ENCODE measurements at places on chromosomes 4 and X. TPM values are rescaled to one million over a fixed set of nuclear protein-coding genes. Genes with fewer than 3 reads are reported as not detected.

The MAGEC1 gene
- not detected for total RNA-seq

The DAPP1 gene
- total RNA-seq, result 24.7 TPM

The ITGB1BP2 gene
- 1.4 TPM for total RNA-seq

The GAGE12J gene
- not detected for total RNA-seq

The BEX1 gene
- total RNA-seq, result not detected

The MTTP gene
- 0.27 TPM for total RNA-seq

The AMTN gene
- total RNA-seq, result not detected

DNA sequence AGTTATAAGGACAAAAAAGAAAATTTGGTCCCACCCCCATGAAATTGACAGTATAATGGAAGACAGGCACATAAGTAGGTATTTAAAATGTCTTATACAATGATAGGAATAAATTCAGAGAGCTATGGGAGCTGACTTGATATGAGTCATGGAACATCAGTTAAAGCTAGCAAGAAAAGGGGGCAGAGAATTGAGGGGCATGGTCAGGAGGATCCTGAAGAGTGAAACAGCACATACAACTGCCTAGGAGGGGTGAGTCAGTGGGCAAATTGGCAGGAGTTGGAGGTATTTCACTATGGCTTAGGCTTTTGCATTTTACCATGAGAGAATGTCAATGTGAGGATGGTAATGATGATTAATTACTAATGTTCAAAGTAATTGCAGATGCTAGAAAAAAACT lies 95.4 kb upstream of the BANK1 start:
- peak; percentile 21 for DNase-seq

DNA sequence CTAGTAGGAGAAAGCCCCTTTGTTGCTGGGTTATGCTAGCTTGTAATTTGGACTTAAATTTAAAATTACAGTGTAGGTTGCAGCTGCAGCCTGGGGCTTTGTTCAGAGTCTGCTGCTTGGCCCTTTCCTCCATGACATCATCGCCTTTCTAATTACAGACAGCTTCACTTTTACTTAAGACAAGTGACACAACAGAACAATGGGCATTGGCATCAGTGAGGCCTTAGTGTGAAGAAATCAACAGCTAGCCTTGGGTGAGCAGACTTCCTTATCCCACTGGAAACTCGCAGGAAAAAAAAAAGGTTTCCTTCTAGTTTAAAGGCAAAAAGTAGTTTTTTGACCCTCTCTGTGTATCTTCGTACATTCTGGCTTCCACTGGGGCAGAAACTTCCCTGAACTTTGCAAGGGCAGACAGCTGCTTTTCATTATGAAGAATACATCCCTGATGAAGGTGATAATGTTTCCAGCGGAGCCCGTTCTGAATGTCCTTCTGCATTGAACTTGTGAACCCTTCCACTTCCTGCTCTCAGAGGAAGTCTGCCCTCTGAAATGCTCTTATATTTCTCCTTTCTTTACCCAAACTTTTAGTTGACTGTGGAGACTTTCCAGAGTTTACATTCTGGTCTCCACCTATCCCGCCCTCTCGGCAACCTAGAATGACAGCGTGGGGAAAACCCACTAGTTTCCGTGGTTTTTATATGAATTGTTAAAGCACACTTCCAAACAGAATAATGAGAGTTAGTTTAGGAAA lies 123.2 kb upstream of the FAM9C start:
- DNase-seq, result peak; percentile 11

- DNase-seq, result no peak
These were observed 50.4 kb downstream of the DCTD start for GRCh38 chr4:182866746-182867145.

GRCh38 chr4:81485310-81485980 lies 13.7 kb upstream of the RASGEF1B start:
- no peak for DNase-seq

- DNase-seq, result no peak
These were observed 54.4 kb downstream of the KDM6A start for GRCh38 chrX:44927398-44927797.

DNA sequence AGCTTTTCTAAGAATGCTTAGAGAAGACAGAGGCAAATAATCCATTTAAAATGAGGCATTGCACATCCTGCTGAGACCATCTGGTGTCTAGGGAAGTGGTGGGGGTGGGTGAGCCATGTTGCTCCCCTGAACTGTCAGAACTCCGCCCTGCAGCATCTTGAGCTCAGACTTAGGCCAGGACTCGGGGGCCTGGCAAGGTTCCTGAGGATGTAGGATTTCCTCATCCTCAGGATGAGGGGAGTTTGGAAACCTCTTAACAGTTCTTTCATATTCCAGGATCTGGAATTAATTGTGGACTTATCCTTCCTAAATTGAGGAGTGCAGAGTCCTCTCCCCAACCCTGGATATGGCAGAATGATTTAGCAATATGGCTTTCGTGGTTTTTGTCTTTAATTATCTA lies 6.6 kb downstream of the TLL1 start:
- DNase-seq, result no peak

GRCh38 chr4:168919706-168920324 lies 90.2 kb downstream of the CBR4 start:
- DNase-seq, result no peak

- DNase-seq, result no peak
These were observed 4.4 kb upstream of the SRPX start for GRCh38 chrX:38225093-38225492.

GRCh38 chr4:163757219-163757618 lies 262.7 kb downstream of the TMA16 start:
- DNase-seq, result no peak

DNA sequence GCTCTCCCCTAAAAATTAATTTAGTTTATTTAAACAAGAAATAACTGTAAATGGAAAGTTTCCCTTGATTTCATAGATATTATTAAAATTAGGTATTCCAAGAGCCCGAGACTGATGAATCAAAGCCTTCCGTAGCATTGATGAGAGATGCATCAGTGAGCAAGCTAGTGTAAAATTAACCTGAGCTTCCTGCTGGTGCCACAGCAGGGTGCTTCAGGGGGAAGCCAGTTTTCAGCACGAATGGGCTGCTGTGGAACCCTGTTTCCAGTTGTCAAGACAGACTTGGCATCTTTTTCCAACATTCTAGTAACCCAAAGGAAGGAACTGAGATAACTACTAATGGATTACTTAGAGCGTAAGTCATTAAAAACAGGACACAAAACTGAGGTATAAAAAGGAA lies 221.7 kb downstream of the RBMX2 start:
- no peak for DNase-seq

- DNase-seq, result peak; percentile 58
These were observed 64.4 kb upstream of the KLHL13 start for GRCh38 chrX:118181030-118181429.

DNA sequence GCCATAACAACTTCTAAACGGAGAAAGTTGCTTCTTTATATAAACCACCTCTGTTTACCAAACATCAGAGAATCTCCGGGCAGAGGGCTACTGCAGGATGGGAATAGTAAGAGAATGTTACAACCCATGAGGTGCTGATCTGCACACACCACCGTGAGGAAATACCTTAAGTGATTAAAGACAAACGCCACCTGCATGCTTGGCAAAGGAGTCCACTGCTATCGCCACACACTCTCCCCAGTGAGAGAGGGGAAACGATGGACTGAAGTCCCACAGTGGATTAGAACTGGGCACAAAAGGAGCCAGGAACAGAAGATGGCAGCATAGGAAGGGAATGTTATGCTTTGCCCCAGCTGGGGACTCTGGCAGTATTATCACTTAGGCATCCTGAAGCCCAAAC lies 15.6 kb downstream of the MAML3 start:
- DNase-seq, result no peak

GRCh38 chr4:20302336-20302735 lies 50.6 kb downstream of the SLIT2 start:
- no peak for DNase-seq

GRCh38 chr4:52126966-52127365 lies 75.9 kb downstream of the SPATA18 start:
- DNase-seq, result peak; percentile 59

- DNase-seq, result no peak
These were observed 183.7 kb downstream of the SOWAHB start for GRCh38 chr4:76714226-76714625.

DNA sequence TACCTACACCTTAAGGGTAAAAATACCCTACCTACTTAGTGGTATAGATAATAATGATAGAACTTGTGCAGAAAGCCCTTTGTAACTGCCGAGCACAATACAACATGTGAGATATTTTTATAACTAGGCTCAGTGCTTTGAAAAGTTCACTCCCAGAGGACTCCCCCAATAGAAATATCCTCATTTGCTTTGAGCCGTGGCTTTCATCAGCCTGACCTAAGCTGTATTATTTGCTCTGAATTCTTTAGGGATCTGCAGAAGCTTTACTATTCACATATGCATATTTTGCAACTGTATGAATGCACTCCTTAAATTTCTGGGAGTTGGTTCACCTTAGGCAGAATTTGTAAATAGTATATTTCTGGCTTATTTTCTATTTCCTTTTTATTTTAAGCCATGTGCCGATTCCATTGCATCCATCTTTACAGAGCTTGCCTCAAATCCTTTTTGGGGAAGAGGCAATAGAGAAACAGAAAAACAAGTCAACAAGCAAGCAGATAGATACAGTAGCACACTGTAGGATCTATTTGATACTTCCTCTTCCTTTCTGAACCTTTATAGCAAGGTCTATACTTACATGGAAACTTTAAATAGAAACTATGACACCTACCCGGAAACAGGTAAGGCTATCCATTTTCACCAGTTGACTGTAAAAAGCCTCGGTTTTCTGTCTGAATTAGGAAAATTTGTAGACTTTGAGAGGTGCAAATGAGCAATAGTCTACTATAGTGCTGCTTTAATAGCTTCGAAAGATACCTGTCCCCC lies 242.5 kb upstream of the VCX3A start:
- DNase-seq, result no peak

- DNase-seq, result peak; percentile 77
These were observed 20.5 kb downstream of the PSMD10 start for GRCh38 chrX:108070891-108071290.

- no peak for DNase-seq
These were observed 14.7 kb downstream of the RHOH start for GRCh38 chr4:40211224-40212185.

DNA sequence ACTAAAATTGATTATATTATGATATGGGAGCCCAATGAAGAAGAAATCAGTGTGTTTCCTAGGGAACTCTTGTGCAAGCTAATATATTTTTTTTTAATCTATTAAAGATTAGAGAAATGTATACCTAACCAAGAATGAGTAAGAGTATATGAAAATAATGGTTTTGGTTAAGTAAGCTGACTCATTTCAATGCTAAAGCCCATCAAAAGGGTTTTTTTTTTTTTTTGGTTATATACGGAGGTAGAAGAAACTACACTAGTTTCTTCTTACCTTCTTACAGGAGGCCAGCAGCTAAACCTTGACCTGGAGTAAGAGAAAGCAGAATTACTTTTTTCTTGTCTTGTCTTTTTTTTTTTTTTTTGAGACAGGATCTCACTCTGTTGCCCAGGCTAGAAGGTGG lies 27.5 kb downstream of the RUFY3 start:
- no peak for DNase-seq

- peak; percentile 73 for DNase-seq
These were observed 402.8 kb upstream of the NWD2 start for GRCh38 chr4:36841583-36842326.

DNA sequence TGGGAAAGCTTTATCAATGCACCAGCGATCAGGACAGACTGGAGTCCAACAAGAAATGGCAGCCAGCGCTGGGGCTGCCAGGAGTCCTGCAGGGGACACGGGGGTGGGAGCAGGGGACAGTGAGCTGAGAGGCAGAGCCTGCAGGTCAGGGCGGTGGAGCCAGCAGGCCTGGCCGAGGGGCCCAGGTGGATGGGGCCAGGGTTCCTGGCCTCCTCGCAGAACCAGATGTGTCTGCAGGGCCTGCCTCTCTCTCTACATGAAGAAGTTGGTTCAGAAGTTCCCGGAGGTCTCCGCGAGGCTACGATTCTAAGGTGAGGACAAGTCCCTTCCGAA lies 63.6 kb downstream of the CPZ start:
- no peak for DNase-seq

DNA sequence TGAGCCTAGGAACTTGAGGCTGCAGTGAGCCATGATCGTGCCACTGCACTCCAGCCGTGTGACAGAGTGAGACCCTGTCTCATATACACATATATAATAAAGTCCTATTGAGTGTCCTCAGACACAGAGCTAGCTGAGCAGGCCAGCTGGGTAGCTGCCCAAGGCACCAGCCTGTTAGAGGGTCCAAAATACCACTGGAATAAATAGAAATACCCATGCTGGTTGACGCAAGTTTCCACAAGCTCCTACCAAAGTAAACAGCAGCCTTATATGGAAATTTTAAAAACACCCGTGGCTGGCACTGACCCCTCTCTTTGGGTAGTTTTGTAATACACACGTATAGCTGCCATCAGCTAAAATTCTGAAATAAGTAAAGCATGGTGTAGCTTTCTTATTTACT lies 348.6 kb downstream of the BCOR start:
- DNase-seq, result no peak

- peak; percentile 5 for DNase-seq
These were observed 39.7 kb downstream of the AKAP4 start for GRCh38 chrX:50161127-50161526.

DNA sequence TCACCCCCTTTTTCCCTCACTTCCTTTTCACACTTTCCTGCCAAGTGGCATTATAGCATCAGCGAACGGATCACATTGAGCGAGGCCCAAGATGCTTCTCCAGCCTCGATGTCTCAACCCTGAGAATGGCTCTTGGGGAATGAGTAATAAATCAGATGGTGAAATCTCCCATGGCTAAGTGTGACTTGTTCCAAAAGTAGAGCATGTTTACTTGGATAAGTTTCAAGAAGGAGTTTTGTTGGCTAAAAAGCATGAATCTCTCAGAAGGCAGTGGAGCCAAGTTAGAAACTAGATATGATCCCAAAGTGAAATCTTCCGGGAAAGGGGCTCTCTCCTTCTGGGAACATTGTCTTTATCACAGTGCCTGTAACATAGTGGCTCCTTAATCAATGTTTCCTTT lies 316.3 kb downstream of the CAMK2D start:
- peak; percentile 99 for DNase-seq

DNA sequence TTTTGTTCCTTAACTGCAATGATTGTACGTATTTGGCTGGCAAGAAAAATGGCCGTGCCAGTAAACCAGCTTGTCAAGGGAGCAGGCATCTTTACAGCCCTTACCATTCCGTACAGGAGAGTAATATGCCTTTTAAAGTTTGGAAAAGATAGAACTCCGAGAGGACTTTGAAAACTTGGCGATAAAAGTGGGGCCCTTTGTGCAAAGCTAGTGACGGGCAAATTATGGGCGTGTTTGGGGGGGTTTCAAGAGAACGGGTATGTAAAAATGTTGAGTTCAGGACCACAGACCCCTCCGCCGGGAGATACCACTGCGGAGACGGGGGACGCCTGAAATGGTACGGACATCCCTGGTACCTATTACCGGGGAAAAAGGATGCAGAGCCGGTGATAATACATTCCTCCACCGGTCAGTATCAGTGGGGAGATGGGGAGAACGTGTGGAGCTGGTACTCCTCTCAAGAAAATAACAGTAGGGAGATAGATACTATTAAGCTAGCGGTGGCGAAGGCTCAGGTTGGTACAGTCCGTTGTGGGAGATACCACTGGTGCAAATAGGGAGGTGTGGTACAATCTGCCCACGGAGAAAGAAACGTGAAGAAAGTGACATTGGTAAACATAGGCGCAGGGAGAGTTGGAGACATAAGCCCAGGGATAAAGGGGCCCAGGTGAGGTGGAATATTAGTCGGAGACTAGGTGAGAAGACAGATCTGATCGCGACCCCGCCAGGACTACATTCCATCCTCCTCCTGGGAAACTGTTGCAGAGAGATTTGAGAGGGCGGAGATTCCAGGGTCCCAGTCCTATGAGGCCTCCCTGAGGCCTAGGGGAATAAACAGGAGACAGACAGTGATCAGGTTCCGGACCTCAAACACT lies 14.5 kb downstream of the SPACA5 start:
- peak; percentile 73 for DNase-seq

- peak; percentile 11 for DNase-seq
These were observed 1.7 kb downstream of the CTBP1 start for GRCh38 chr4:1246901-1247863.

Data from MCF 10A (cell line).